ENCODE measurements at places on chromosomes 3 and 15.
A peak's percentile ranks its signal among the peaks of the same experiment; 100 is the strongest.

DNA sequence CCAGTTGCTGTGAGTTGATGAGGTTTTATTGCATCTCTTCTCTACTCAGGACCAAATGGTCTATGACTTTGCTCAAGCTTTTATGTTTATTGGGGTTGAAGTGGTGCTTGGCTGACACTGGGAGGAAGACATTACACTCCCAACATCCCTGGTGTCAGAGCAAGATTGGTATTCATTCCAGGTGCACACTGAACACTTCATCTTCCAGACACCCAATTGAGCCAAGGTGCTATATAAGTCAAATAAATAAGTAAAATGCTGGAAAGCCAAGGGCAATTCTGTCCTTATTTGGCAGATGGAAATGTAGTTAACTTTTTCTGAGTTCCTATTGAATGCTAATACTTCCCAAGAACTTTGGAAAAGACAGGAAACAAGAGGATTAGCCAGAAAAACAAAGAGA, 53.2 kb upstream of the CDV3 start:
- no peak for DNase-seq

GRCh38 chr3:131503320-131503635, 507 bp upstream of the MRPL3 start:
- DNase-seq: peak; percentile 13

DNA sequence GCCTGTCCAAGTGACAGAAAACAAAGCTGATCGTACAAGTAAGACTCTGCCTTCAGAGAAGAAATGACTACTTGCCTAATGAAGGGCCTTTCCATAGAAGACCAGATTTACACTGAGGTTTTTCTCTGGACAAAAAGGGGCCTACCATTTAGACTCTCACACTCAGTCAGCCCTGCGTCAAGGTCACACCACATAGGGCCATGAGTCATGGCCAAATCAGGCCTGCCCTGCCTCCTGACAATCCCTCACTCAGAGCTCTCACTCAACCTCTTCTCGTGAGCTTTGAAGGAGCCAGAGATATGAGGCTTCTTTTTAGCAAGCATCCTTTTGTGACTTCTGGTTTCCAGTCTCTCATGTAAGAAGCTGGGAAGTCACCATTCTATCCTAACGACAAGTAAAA, 68.1 kb upstream of the NMNAT3 start:
- peak; percentile 3 for DNase-seq

DNA sequence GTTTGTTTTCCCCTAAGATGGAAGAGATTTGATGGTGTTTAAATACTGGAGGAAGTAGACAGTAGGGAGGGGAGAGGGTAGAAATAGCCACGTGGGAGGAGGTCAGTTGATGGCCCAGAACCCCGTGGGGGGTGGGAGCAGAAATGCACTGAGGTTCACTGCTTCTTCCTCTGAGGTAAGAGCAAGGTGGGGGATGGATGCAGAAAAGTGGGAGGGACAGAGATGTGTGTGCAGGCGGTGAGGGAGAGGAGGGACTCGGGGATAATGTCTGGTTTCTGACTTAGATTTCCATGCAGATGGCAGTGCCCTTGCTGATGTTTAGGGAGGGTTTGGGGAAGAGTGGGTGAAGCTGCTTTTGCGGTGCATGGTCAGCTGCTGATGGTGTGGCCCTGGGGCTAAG, 102.9 kb downstream of the ARNT2 start:
- DNase-seq: peak; percentile 87

DNA sequence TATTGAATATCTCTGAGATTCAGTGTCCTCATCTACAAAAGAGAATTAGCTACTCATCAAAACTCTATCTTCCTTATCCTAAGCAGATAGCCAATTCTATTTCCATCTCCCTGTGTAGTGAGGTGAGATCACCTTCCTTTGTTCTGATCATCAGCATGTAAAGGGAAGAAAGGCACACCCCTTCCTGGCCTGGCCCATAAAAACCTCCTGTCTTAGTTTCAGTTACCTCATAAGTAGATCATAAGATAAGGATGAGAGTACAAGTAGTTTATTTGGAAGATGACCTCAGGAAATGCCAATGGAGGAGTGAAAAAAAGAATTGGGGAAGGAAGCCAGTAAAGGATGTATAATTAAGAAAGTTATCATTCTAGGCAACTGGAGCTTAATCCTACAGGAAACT, 114.5 kb upstream of the GADL1 start:
- DNase-seq: no peak

DNA sequence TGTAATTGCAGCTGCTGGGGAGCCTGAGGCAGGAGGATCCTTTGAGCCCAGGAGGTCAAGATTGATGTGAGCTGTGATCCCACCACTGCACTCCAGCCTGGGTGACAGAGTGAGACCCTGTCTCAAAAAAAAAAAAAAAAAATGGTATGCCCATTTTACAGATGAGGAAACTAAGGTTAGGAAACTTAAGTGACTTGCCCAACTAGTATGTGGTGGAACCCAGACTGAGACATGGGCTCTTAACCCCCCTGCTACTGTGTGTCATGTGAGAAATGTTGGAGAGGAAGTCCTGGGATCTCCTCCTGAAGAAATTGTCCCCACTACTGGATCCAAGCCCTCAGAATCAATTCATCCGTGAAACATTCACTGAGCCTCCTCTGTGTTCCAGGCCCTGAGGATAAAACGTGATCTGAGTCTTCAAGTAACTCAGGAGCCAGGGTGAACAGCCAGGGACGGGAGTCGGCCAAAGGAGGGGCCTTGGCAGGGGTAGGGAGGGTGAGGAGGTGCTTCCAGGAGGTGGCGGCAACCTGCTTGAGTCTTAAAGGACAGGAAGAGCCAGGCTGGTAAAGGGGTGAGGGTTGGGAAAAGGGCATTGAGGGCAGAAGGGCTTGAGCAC, 19.6 kb upstream of the RNU6-1 start:
- DNase-seq: no peak

All from fibroblast of skin of scalp (primary cell).